ENCODE measurements at places on chromosomes 5 and 9.
A peak's percentile ranks its signal among the peaks of the same experiment; 100 is the strongest.

GRCh38 chr9:6788162-6789016, 30.6 kb downstream of the KDM4C start:
- no peak for DNase-seq

- DNase-seq: no peak
Measured at GRCh38 chr5:67272453-67273130, 76.0 kb upstream of the CD180 start.

GRCh38 chr5:158809310-158809850, 290.3 kb downstream of the EBF1 start:
- DNase-seq: no peak

GRCh38 chr5:170781946-170782345, 1.6 kb upstream of the GABRP start:
- no peak for DNase-seq

- no peak for DNase-seq
Measured at GRCh38 chr9:123689701-123690428, 240.1 kb downstream of the DENND1A start.

DNA sequence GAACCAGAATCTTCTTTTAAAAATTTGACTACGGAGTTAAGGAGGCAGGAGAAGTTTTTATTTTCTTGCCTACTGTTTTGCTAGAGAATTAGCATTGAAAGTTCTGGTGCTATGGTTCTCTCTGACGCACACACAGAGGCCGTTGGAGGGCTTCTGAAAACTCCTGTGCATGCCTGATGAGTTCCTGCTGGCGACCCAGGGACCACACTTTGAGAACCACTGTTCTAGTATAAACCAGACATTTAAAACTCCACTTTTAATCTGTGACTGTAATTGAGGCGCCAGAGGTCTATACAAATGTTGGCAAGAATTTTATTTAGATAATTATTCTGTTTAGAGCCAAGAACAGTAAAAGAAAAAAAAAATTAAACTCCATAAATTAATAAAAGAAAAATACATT, 99.5 kb upstream of the OTULINL start:
- DNase-seq: no peak

GRCh38 chr9:105637787-105638395, 24.4 kb upstream of the TAL2 start:
- no peak for DNase-seq

- DNase-seq: no peak
Measured at GRCh38 chr9:102631559-102631958, 363.6 kb upstream of the CYLC2 start.

- DNase-seq: no peak
Measured at GRCh38 chr9:123356851-123357742, 1.1 kb downstream of the CRB2 start.

GRCh38 chr5:123809594-123810221, 297.7 kb downstream of the CSNK1G3 start:
- DNase-seq: no peak

DNA sequence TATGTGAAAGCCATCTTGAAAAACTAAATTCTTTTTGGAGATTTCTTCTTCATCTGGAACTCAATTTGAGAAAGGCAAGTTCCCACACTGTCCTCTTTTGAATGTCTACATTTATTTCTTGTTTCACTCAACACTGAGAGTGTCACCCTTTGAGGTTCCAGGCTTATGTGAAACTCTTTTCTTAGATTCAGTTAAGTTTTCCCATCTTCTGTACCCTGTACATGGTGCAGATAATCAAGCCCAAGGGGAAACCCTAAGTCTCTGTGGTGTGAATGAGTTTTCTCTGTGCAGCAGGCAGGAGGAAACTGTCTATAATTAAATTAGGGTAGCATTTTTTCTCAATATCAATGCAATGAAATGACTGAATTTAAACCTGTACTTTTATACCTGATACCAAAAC, 72.3 kb upstream of the PRLR start:
- no peak for DNase-seq

- DNase-seq: no peak
Measured at GRCh38 chr5:86837610-86838009, 219.9 kb downstream of the COX7C start.

DNA sequence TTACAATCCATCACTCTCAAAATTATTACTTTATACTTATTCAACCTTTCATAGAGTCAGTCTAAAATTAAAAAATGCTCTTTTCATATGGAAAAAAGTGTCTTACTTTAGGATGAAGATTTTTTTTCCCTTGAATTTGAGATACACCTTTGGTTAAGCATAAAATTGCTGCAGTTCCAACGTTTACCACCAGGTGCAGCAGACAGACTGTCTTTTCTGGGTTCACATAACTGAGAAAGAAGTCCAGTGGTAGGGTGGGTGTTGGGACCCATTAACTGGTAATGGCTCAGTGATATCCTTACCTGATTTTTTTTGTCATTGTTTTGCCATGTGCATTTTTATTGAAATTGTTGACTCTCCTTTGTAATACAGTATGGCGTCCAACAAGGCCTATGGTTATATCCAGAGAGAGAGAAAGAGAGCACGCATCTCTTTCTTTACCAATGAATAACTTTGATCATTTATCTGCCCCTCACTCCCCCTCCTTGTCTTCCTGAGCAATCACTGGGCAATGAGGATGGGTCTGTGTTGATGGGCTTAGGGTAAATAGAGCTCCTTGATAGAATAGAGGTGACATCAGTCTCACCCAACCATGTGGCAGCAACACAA, 98.4 kb downstream of the FBXL7 start:
- DNase-seq: peak; percentile 7

GRCh38 chr5:8843771-8844170, 702.1 kb downstream of the SEMA5A start:
- DNase-seq: no peak

DNA sequence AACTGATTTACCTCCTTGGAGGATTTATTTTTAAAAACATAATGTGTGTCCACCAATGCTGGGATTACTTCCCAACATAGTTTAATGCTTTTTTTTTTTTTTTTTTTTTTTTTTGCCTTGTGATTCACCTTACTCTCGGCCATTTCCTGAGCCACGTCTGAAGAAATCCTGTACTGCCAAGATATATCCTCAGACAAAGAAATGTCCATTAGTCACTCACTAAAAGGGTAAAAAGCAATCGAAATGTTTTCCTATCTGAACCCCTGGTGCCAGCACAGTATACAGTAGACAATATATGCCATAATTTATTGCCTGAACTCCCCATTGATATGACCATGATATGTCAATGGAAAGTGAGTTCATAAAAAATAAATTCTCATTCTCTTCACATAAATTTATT, 344.1 kb downstream of the BNC2 start:
- no peak for DNase-seq

DNA sequence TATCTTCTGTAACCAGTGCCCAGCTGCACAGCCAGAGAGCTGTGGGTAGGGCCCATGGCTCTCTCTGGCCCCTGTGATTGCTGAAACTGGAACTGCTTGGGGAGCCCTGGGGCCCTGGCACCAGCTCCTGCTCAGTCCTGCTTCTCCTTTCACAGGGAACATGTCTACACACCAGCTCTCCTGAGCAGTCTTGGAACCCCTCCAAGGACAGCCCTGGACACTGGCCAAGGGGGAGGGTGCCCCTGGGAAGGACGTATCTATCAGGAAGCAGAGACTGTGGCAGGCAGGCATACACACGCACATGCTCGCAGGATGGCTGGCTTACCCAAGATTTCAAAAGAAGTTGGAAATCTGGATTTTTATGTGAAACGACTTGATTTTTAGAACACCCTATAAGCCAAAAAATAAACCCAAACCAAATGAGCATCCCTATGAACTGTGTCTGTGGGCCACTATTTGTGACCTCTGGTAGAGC, 8.8 kb upstream of the TRAF1 start:
- DNase-seq: peak; percentile 48

GRCh38 chr9:81902196-81902595, 26.0 kb upstream of the SPATA31D4 start:
- DNase-seq: no peak

DNA sequence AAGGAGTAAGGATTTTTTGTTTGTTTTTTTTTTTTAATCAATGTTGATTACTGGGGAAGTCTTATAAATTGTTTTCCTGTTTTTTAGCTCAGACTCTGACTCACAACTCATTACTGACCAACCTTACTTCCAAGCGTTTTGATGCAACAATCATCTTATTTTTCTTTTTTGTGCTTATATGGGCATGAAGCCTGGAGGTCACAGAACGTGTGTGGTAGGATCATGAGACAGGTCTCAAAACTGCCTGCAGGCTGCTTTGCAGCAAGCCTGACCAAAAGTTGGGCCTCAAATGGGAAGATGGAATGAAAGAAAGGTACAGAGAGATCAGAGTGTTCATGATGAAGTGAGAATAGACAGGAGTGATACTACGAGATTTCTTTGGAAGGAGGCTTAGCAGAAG, 38.5 kb downstream of the SNCAIP start:
- DNase-seq: no peak

GRCh38 chr9:127926906-127927200, 3.7 kb downstream of the PIP5KL1 start:
- DNase-seq: no peak

DNA sequence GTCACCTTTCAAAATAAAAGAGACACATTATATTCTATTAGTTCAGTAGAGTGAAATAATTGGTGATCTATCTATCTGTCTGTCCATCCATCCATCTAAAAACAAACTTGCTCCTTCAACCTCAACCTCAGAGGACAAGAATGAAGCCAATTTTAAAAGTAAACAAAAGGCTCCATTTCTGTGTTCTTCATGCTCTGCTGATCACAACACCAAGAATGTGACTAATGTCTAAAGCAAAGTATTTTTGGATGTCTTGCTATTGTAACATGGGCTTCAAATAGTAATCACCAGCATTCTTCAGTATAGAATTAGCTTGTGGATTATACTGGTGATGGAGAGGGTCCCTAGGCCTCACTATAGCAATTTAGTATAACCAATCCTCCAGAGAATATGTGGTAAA, 1304.4 kb downstream of the MAT2B start:
- DNase-seq: no peak

GRCh38 chr5:6359555-6360322, 18.6 kb downstream of the MED10 start:
- DNase-seq: peak; percentile 25

GRCh38 chr5:51376509-51376908, 6.7 kb upstream of the ISL1 start:
- no peak for DNase-seq

GRCh38 chr5:168978015-168978414, 322.9 kb downstream of the SLIT3 start:
- DNase-seq: no peak

DNA sequence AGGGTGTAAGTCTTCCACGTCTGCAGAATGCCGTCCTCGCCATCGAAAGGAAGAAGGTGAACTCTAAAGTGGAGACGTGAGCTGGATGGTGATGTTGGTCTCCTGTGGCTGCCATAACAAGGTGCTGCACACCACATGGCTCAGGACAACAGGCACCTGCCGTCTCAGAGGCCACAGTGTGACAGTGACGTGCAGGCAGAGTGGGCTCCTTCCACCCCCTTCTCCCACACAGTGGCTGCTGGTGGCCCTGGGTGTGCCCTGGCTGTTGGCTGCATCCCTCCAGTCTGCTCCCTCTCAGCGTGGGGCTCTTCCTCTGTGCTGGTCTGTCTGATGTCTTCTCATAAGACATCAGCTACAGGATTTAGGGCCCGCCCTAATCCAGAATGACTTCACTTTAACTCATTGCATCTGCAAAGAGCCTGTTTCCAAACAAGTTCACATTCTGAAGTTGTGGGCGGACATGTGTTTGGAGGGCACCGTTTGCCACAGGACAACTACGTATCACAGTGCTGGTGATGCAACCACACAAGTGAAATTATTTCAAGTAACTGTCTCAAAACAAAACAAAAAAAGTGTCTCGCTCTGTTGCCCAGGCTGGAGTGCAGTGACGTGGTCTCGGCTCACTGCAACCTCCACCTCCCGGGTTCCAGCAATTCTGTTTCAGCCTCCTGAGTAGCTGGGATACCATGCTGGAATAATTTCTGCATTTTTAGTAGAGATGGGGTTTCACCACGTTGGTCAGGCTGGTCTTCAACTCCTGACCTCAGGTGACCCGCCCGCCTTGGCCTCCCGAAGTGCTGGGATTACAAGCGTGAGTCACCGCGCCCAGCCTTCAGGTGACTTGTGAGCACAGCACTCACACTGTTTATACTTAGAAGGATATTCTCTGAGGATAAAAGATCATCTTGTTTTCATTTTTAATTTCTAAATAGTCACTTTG, 31.2 kb upstream of the CLPTM1L start:
- DNase-seq: no peak

- no peak for DNase-seq
Measured at GRCh38 chr9:127878652-127879390, 1.3 kb upstream of the AK1 start.

- DNase-seq: no peak
Measured at GRCh38 chr5:160293901-160294561, 18.3 kb downstream of the CCNJL start.

- DNase-seq: no peak
Measured at GRCh38 chr5:54990841-54991258, 5.5 kb upstream of the ESM1 start.

- DNase-seq: no peak
Measured at GRCh38 chr9:109779711-109780452, at the start of gene PALM2AKAP2. TSS of gene PALM2AKAP2 (plus strand) at chr9:109780198. CDS start at chr9:109780489, 291 bp downstream.

- DNase-seq: no peak
Measured at GRCh38 chr5:92504346-92504745, 1076.7 kb downstream of the NR2F1-AS1 start.

GRCh38 chr5:75639535-75640311, 28.5 kb downstream of the ANKDD1B start:
- no peak for DNase-seq

DNA sequence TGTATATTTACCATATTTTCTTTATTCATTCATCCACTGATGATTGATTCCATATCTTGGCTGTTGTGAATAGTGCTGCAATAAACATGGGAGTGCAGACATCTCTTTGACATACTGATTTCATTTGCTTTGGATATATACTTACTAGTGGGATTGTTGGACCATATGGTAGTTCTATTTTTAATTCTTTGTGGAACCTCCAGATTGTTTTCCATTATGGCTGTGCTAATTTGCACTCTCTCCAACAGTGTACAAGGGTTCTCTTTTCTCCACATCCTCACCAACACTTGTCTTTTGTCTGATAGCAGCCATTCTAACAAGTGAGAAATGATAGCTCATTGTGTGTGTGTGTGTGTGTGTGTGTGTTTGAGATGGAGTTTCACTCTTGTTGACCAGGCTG, 86.7 kb downstream of the DAPK1 start:
- no peak for DNase-seq

DNA sequence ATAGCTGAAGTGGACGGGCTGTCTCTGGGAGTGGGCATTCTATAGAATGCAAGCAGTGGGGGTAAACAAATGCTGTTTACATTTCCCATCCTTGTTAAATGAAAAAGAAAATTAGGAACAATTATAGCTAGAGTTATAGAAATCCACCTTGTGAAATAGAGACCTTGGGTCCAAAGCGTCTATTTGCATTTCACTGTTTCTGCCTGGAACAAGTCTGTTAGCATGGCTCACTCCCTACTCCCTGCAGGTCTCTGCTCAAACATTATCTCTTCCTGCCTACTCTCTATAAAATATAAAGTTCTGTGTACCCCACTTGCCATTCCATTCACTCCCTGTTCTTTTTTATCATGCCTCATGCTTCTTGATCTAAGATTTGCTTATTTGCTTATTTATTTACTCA, 975.7 kb upstream of the WWC1 start:
- no peak for DNase-seq
